ENCODE measurements at places on chromosomes 11 and 22. TPM values are rescaled to one million over a fixed set of nuclear protein-coding genes. Genes with fewer than 3 reads are reported as not detected.

BTG4 gene
- not detected for total RNA-seq

CCDC89 gene
- not detected for total RNA-seq

GAL3ST3 gene
- not detected for total RNA-seq

NAALADL1 gene
- total RNA-seq = not detected

MISFA gene
- total RNA-seq = 2.4 TPM
